ENCODE measurements at places on chromosomes 1 and 21. TPM values are rescaled to one million over a fixed set of nuclear protein-coding genes. Genes with fewer than 3 reads are reported as not detected.

Gene CRYAA
- total RNA-seq = not detected

Gene PPFIA4
- total RNA-seq = 2.5 TPM

Gene ACTL8
- 0.39 TPM for total RNA-seq

Gene ASCL5
- total RNA-seq = not detected

Gene SH3BGR
- total RNA-seq = 3.2 TPM

Gene FMOD
- total RNA-seq = not detected

Gene TMEM35B
- 51.6 TPM for total RNA-seq

Gene RPTN
- not detected for total RNA-seq

Gene SH2D5
- 2.1 TPM for total RNA-seq

Gene PAPPA2
- 0.05 TPM for total RNA-seq

Gene PHGDH
- total RNA-seq = 52.1 TPM

Gene RALGPS2
- 10.8 TPM for total RNA-seq

Gene SYTL1
- 1.4 TPM for total RNA-seq

Gene KRTAP27-1
- total RNA-seq = not detected

Gene DPM3
- 88.4 TPM for total RNA-seq

Gene NBPF10
- 1.4 TPM for total RNA-seq

Gene PTPN14
- total RNA-seq = 13.8 TPM

Gene BLACAT1
- 0.15 TPM for total RNA-seq

Gene AMY2A
- not detected for total RNA-seq

Gene OR10T2
- total RNA-seq = not detected

Gene SMAP2
- 35.4 TPM for total RNA-seq

Gene TMOD4
- not detected for total RNA-seq

Gene TCHHL1
- not detected for total RNA-seq

Gene SLC6A17
- total RNA-seq = 0.59 TPM

Gene ADGRL2
- total RNA-seq = 0.94 TPM

Gene CFHR1
- total RNA-seq = not detected

Gene LIPI
- total RNA-seq = not detected

Gene ZNF669
- 13.4 TPM for total RNA-seq

Gene FMO3
- 0.10 TPM for total RNA-seq

Gene UMODL1
- total RNA-seq = not detected

Gene CHIA
- not detected for total RNA-seq

Gene TINAGL1
- total RNA-seq = 15.3 TPM

Gene MXRA8
- total RNA-seq = 0.25 TPM

Gene FCRLA
- 2.0 TPM for total RNA-seq

Measured in M059J (cell line).